Activated CD4-positive, alpha-beta T cell treated with anti-CD3 and anti-CD28 coated beads, Interleukin-2, amount 50 U/mL, for 4 hours (primary cell): ENCODE measurements at places on chromosomes 4 and X.

- DNase-seq: no peak
These were observed 94.5 kb upstream of the EOLA2 start for GRCh38 chrX:150032742-150033141.

DNA sequence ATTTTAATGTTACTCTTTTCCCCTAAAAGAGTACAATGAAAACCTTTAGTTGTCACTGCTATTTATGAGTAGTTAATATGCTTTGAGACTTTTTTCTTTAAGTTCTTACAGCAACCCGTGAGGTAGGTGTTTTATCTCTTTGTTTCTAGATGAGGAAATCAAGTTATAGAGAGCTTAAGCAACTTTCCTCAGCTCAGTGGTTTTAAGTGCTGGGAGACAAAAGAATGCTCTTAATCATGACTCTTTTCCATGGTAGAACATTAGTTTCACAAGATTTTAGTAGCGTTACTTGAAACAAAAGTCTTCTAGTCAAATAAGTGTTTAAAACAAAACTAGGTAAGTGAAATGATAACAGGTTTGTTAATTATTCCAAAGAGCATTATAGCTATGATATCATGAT is 354.7 kb upstream of the PITX2 start:
- no peak for DNase-seq

- no peak for DNase-seq
These were observed 17.1 kb upstream of the GALNT7 start for GRCh38 chr4:173151496-173151895.

DNA sequence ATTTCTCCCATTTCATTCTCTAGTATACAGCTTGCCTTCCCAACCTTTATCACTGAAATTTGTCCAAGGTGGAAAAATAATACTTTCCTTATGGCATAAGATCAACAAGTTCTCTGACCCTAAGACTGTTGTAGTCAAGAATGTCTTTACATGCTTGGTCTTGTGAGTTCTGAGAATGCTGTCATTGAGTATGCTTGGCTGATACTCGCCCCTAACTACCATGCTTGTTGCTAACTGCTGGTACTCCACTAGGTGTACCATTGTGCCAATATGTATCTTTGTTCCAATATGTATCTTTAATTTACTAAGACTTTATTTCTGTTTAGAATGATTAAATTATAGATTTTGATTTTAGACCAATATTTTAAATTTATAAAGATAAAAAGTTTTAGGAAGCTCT is 796.4 kb downstream of the PCDH7 start:
- DNase-seq: no peak
